ENCODE measurements at places on chromosomes 5 and 9.

DNA sequence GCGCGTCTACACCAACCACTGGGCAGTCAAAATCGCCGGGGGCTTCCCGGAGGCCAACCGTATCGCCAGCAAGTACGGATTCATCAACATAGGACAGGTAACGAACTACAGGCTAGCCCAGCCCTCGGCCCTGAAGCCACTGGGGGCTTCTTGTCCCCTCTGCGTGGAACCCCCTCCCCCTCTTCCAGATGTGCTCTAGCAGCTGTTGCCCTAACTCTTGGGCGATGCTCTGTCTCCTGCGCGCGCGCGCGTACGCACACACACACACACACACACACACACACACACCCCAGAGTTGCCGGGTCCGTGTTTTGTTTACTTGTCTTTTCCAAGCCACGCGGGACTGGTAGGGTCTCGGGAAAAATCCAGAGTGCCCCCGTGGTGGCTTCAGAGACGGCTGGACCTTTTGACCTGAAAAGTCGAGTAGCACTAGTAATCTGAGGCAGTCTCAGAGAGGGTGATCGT, 836 bp downstream of the PCSK5 start:
- no peak for DNase-seq

- no peak for DNase-seq
These were observed 182.4 kb downstream of the NFIB start for GRCh38 chr9:14131356-14132088.

- peak; percentile 73 for DNase-seq
These were observed 2.6 kb upstream of the BOD1 start for GRCh38 chr5:173618927-173619519.

DNA sequence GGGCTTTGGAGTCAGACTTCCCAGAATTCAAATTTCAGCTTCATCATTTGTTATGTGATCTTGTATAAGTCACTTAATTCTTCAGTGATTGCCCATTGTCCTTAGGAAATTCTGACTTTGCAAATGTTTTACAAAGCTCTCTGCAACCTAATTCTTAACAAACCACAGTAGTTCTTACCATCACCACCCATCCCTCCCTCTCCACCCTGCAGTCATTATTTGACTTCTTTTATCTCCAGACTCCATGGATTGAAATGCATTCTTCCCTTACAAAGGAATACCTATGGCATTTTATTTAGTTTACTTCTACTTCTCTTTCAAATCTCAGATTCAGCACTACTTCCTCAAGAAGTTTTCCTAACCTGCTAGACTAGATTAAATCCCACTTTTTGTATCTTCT, 23.1 kb downstream of the SHLD3 start:
- no peak for DNase-seq

- no peak for DNase-seq
These were observed 221.4 kb downstream of the EFNA5 start for GRCh38 chr5:107449369-107449768.

- peak; percentile 72 for DNase-seq
These were observed 46.4 kb upstream of the STK32A start for GRCh38 chr5:147188200-147189108.

DNA sequence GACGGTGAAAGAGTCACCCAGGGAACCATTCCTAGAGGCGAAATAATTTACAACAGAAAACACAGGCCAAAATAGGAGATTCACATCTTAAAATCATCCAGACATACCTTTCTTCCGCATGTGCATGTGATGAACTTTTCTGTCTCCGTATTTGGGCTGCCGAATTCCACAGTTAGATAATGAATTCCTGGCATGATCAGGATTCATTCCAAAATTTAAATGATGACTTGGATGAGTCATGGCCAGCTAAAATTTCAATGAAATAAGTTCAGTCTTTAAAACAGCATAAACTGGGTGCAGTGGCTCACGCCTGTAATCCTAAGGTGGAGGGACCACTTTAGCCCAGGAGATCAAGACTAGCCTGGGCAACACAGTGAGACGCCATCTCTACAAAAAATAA, 82.7 kb downstream of the DROSHA start:
- DNase-seq: peak; percentile 13

- DNase-seq: no peak
These were observed 128.8 kb downstream of the EGFLAM start for GRCh38 chr5:38387161-38387560.

DNA sequence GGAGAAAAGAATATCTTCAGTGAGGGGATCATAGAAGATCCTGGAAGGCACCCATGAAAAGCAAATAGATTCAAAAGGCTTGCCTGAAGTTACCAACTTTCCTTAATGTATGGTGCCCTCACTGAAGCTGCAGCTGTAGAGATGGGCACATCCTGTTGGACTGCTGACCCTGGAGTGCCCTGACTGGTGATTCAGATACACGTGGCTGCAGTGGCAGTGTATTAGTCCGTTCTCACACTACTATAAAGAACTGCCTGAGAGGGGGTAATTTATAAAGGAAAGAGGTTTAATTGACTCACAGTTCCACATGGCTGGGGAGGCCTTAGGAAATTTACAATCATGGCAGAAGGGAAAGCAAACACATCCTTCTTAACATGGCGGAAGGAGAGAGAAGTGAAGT, 80.3 kb downstream of the OSMR start:
- DNase-seq: peak; percentile 88

GRCh38 chr9:89526667-89527066, 28.8 kb upstream of the SEMA4D start:
- DNase-seq: no peak
